ENCODE measurements at places on chromosomes 16 and 17. TPM values are rescaled to one million over a fixed set of nuclear protein-coding genes. Genes with fewer than 3 reads are reported as not detected.

WFDC1 gene
- 2.2 TPM for total RNA-seq

KAT8 gene
- 69.7 TPM for total RNA-seq

- DNase-seq, result no peak
Measured at GRCh38 chr17:48021934-48022333, 15.7 kb downstream of the COPZ2 start.

DNA sequence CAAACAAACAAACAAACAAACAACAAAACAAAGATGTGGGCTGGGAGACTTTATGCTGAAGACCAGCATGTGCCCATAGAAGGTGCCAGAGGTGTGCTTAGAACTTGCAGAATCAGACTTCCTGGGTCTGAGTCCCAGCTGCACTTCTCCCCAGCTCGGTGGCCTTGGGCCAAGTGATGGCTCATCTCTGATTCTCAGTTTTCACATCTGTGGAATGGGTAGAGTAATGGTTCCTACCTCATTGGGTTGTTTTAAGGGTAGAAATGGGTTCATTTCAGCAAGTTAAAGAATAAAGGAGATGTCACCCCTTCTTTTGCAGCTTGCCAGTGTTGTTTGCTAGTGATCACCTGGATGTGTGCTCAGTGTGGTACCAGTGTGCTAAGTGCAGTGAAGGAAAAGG, 10.7 kb downstream of the NKD1 start:
- no peak for DNase-seq

DNA sequence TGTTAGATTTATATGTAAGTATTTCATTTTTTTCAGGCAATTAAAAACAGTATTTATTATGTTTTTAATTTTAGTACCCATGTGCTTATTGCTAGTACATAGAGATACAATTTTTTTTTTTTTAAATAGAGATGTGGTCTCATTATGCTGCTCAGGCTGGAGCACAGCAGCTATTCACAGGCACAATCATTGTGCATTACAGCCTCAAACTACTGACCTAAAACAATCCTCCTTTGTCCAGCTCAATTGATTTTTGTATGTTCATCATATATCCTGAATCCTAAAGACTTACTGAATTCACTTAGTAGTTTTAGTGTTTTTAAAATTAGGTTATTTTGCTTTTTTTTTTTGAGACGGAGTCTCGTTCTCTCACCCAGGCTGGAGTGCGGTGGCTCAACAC, 26.3 kb downstream of the SPECC1 start:
- DNase-seq, result no peak

GRCh38 chr17:39122991-39123390, 28.4 kb downstream of the PLXDC1 start:
- no peak for DNase-seq

DNA sequence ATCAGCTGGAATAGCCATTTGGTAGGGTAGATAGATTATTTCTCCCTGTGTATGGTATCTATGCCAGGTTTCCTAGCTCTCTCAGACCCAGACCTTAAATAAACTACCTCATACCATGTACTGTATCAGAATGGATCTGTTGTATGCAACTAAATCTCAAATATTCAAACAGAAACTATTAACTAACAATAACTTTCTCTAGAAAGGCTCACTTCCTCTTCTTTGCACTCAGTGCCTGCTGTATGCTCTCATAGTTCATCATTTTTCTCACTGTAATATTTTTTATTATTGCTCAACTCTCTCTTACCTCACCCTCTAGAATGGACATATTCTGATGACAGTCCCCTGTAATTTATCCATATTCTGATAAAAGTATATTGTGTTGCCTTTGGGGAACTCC, 182.4 kb downstream of the TOX3 start:
- DNase-seq, result no peak

GRCh38 chr17:45929344-45929743, 35.0 kb downstream of the MAPT start:
- DNase-seq, result no peak
